ENCODE measurements at places on chromosomes 7 and 10. TPM values are rescaled to one million over a fixed set of nuclear protein-coding genes. Genes with fewer than 3 reads are reported as not detected.

Gene TFAM
- 34.3 TPM for total RNA-seq

Gene CXCL12
- 180 TPM for total RNA-seq

Gene ARHGAP21
- 121 TPM for total RNA-seq

Gene SVOPL
- 4.8 TPM for total RNA-seq

Gene PTN
- 2.8 TPM for total RNA-seq

Gene ANK3
- total RNA-seq, result 14.9 TPM

Gene LRRC4
- total RNA-seq, result 23.7 TPM

Gene PSD
- total RNA-seq, result 0.54 TPM

Gene NPFFR1
- not detected for total RNA-seq

Gene SPAM1
- not detected for total RNA-seq

Gene ADIRF
- total RNA-seq, result 29.1 TPM

Gene MSMB
- not detected for total RNA-seq

DNA sequence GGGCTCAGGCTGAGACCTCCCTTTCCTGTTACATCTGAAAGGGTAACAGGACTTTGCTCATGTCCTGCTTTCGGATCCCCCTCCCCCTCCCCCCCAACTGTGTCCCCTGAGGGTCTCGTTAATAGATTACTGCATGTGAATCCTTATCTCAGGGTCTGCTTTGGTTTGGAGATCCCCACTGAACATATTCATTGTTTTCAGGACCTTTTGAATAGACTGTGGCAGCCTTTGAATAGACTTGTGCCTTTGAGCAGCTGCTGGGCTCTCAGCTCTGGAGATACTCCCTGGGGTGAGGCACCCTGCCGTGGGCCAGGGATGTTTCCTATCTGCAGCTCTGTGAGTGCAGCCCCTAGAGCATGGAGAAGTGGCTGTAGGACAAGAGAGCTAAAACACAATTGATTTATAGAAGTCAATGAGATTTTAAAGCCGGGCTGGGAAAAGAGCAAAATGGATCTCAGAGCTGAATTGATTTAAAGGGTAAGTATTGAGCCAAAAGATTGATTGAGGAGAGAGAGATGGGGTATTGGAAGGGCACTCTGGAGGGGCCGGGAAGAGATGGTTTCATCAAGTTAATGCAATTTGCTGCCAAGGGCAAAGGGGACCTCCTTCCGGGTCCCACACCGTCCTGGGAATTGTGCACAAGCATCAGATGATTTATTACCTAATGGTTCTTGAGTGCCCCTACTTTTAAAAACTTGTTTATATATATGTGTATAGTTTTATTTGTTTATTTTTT, 9.9 kb downstream of the ARHGAP22 start:
- H3K27ac ChIP-seq, result no peak overlapping the region
- H3K27me3 ChIP-seq, result no peaks in the 10 kb centered on the region
- no peak overlapping the region for H3K4me3 ChIP-seq

GRCh38 chr7:118877187-118877586, 652.7 kb downstream of the ANKRD7 start:
- no peaks in the 10 kb centered on the region for H3K4me1 ChIP-seq
- H3K27ac ChIP-seq, result no peak overlapping the region
- no peaks in the 10 kb centered on the region for H3K36me3 ChIP-seq
- H3K4me3 ChIP-seq, result no peak overlapping the region

- H3K27ac ChIP-seq, result no peak overlapping the region
- no peak overlapping the region for H3K4me3 ChIP-seq
- H3K27me3 ChIP-seq, result no peaks in the 10 kb centered on the region
- H3K36me3 ChIP-seq, result no peaks in the 10 kb centered on the region
- no peaks in the 10 kb centered on the region for H3K4me1 ChIP-seq
These were observed 26.1 kb upstream of the NCAPG2 start for GRCh38 chr7:158730383-158731346.

DNA sequence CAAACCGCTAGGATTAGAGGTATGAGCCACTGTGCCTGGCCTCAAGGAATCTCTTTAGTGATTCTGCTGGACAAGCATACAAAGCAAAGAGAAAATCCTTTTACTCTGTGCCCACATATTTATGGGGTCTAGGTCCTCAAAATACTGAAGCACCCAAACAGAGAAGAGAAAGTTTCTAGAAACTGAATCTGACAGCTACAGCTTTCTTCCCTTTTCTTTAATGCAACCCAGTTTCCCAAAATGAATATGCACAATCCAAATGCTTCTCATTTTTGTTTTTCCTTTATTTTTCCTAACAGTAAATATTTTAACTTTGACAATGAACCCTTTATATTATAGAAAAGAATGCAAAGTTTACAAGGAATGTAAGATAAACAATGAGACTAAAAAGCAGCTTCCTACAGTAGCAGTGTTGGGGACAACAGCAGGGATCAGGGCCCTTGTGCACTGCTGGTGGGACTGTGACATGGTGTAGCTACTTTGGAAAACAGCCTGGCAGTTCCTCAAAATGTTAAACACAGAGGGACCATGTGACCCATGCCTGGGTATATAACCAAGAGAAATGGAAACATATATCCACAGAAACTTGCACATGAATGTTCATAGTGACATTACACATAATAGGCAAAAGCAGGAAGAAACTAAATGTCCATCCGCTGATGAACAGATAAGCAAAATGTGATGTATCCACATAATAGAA, 325.2 kb downstream of the PRPF18 start:
- H3K4me1 ChIP-seq, result no peaks in the 10 kb centered on the region
- H3K36me3 ChIP-seq, result no peaks in the 10 kb centered on the region
- DNase-seq, result no peak
- peak overlapping the region; percentile 7 for H3K27ac ChIP-seq

DNA sequence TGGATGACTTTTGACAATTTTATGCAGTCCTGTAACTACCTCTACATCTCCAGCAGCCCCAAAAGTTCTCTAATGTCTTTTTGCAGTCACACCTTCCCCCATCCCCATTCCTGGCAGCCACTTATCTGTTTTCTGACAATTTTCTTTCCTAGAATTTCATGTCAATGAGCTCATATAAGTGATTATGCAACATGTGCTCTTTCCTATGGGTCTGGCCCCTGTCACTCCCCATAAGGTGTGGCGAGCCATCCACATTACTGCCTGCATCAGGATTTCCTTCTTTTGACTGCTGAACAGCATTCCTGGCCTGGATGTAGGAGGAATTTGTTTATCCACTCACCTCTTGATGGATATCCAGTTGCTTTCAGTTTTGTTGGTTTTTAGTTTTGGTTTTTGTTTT, 146.7 kb upstream of the MGMT start:
- H3K27ac ChIP-seq, result no peak overlapping the region
- H3K36me3 ChIP-seq, result no peaks in the 10 kb centered on the region
- no peak overlapping the region for H3K4me3 ChIP-seq
- no peaks in the 10 kb centered on the region for H3K4me1 ChIP-seq

GRCh38 chr10:437698-438490, 251.6 kb downstream of the DIP2C start:
- no peaks in the 10 kb centered on the region for H3K27me3 ChIP-seq
- H3K36me3 ChIP-seq, result peaks cover 6% of the 10 kb centered on the region
- no peaks in the 10 kb centered on the region for H3K4me1 ChIP-seq
- H3K27ac ChIP-seq, result no peak overlapping the region
- no peak overlapping the region for H3K4me3 ChIP-seq
- no peak for DNase-seq

GRCh38 chr10:804787-805619, 115.5 kb upstream of the DIP2C start:
- no peak overlapping the region for H3K4me3 ChIP-seq
- no peaks in the 10 kb centered on the region for H3K27me3 ChIP-seq
- H3K36me3 ChIP-seq, result no peaks in the 10 kb centered on the region
- no peak overlapping the region for H3K27ac ChIP-seq

GRCh38 chr10:59898125-59898835, 8.1 kb downstream of the CCDC6 start:
- no peak for DNase-seq
- H3K27ac ChIP-seq, result no peak overlapping the region
- no peak overlapping the region for H3K4me3 ChIP-seq
- H3K4me1 ChIP-seq, result peaks cover 59% of the 10 kb centered on the region

DNA sequence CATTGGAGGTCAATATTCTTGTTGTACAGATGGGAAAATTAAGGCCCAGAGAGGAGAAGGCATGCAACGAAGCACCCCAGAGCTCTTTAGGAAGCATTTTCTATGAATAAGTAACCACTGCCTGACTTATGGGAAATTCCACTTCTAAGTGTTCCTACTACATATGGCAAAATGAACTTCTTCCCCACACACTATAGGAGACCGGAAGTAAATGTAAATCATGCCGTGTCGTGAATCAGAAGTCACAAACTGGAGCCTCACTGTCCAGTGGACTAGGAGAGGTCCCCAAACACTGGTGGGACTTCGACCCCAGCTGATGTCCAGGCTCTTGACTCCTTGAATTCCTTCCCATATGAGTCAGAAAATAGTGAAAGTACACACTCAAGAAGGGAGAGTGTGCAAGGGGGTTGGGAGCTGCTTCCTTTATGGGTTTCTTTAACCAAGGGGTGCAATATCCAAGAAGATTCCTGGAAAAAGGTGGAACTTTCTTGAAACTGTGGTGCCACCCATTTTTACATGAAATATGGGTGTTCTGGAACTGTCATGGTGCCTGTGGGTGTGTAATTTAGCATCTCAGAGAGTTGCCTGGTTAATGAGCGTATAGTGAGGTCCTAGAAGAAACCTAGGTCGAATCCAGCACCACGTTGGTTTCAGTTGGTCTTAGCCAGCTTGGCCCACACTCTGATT, 6.7 kb downstream of the RASSF4 start:
- peaks cover 49% of the 10 kb centered on the region for H3K4me1 ChIP-seq
- H3K27me3 ChIP-seq, result no peaks in the 10 kb centered on the region
- DNase-seq, result peak; percentile 15

- no peak overlapping the region for H3K4me3 ChIP-seq
- H3K27ac ChIP-seq, result no peak overlapping the region
- no peaks in the 10 kb centered on the region for H3K4me1 ChIP-seq
- no peaks in the 10 kb centered on the region for H3K27me3 ChIP-seq
- no peak for DNase-seq
These were observed 215.2 kb downstream of the HTR7 start for GRCh38 chr10:90642650-90643049.

- H3K4me3 ChIP-seq, result no peak overlapping the region
- peaks cover 10% of the 10 kb centered on the region for H3K4me1 ChIP-seq
- H3K36me3 ChIP-seq, result no peaks in the 10 kb centered on the region
- H3K27me3 ChIP-seq, result peaks cover 51% of the 10 kb centered on the region
- H3K27ac ChIP-seq, result no peak overlapping the region
- DNase-seq, result no peak
These were observed 2.9 kb upstream of the NKX6-2 start for GRCh38 chr10:132788831-132789219.

DNA sequence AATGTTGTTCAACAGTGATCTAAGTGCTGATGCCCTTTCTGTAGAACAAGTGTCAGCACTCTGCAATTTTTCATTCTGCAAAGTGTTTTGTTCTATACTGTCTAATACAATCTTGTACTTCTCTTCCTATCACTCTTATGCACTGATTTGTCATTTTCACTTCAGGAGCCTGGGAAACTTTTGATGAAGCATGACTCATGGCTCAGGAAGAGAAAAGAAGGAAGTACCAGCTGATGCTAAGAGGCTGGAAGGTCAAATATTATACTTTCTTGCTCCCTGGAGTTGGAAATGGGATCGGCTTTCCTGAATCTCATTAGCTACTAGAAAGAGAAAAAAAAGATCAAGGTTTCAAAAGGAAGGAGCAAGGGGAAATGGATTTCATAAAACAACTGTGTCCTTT, 45.8 kb downstream of the DGKI start:
- H3K4me1 ChIP-seq, result no peaks in the 10 kb centered on the region
- no peak overlapping the region for H3K27ac ChIP-seq
- H3K36me3 ChIP-seq, result no peaks in the 10 kb centered on the region
- no peak overlapping the region for H3K4me3 ChIP-seq
- no peak for DNase-seq

GRCh38 chr10:101538446-101538845, 49.6 kb downstream of the POLL start:
- H3K36me3 ChIP-seq, result no peaks in the 10 kb centered on the region
- H3K27ac ChIP-seq, result no peak overlapping the region

- peak overlapping the region; percentile 77 for H3K27ac ChIP-seq
- no peaks in the 10 kb centered on the region for H3K36me3 ChIP-seq
- peaks cover 11% of the 10 kb centered on the region for H3K4me1 ChIP-seq
- peak overlapping the region; percentile 62 for H3K4me3 ChIP-seq
These were observed 328.2 kb downstream of the TNS3 start for GRCh38 chr7:47253650-47254080.

DNA sequence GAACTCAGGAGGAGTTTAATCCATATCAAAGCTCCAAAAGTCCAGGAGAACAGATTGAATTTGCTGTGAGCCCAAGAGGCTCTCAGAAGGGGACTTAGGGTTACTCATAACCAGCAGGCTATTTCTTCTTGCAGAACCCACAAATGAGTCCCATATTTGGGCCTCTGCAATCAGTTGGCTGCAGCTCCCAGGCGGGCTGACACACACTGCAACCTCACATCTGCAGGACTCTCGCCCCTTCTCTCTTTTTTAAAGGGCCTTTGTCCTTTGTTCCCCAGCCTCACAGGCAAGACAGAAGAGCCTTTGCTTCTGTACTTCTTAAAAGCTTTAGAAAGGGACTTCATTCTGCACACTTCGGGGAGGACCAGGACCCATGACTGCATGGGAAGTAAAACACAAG, 26.7 kb downstream of the CREB3L2 start:
- no peak overlapping the region for H3K4me3 ChIP-seq
- peak; percentile 55 for DNase-seq
- H3K4me1 ChIP-seq, result peaks cover 46% of the 10 kb centered on the region

GRCh38 chr7:136594739-136595144, 273.7 kb upstream of the CHRM2 start:
- no peak overlapping the region for H3K27ac ChIP-seq
- no peaks in the 10 kb centered on the region for H3K36me3 ChIP-seq
- H3K27me3 ChIP-seq, result no peaks in the 10 kb centered on the region
- no peaks in the 10 kb centered on the region for H3K4me1 ChIP-seq

- H3K27ac ChIP-seq, result no peak overlapping the region
- DNase-seq, result no peak
- no peak overlapping the region for H3K4me3 ChIP-seq
- no peaks in the 10 kb centered on the region for H3K36me3 ChIP-seq
These were observed 149.0 kb upstream of the TMEM106B start for GRCh38 chr7:12062062-12062461.

DNA sequence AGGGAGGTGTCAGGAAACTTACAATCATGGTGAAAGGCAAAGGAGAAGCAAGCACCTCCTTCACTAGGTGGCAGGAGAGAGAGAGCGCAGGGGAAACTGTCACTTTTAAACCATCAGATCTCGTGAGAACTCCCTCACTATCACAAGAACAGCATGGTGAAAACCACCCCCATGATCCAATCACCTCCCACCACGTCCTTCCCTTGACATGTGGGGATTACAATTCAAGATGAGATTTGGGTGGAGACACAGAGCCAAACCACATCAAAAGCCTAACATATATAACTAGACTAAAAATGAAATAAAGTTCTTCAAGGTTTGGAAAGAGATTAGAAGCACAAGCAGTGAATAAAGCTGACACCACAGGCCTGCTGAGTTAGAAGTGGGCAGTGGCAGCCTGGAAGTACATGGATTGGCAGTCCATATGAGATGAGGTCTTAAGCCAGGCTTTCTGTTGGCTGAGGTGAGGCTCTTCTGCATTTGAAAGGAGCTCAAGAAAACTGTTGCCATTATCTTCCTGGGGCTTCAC, 96.4 kb upstream of the MDFIC start:
- H3K4me3 ChIP-seq, result no peak overlapping the region
- DNase-seq, result no peak
- no peak overlapping the region for H3K27ac ChIP-seq

- no peaks in the 10 kb centered on the region for H3K36me3 ChIP-seq
- no peak for DNase-seq
- no peak overlapping the region for H3K27ac ChIP-seq
These were observed 23.9 kb downstream of the SEM1 start for GRCh38 chr7:96685755-96686154.
